Mesendoderm (in vitro differentiated cells): ENCODE measurements at places on chromosomes 12 and 14.
A peak's percentile ranks its signal among the peaks of the same experiment; 100 is the strongest.

DNA sequence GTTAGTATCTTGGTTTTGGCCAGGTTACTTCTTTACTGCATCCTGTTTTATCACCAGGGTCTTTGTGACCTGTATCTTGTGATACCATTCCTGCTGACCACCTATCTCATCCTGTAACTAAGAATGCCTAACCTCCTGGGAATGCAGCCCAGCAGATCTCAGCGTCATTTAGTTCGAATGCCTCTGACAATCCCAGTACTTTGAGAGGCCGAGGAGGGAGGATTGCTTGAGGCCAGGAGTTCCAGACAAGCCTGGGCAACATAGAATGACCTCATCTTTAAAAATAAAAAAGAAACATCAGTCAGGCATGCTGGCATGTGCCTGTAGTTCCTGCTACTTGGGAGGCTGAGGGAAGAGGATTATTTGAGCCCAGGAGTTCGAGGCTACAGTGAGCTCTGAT is 206.5 kb downstream of the SUDS3 start:
- no peak overlapping the region for H3K4me3 ChIP-seq
- no peaks in the 10 kb centered on the region for H3K4me1 ChIP-seq
- H3K36me3 ChIP-seq = no peaks in the 10 kb centered on the region
- no peaks in the 10 kb centered on the region for H3K27me3 ChIP-seq

DNA sequence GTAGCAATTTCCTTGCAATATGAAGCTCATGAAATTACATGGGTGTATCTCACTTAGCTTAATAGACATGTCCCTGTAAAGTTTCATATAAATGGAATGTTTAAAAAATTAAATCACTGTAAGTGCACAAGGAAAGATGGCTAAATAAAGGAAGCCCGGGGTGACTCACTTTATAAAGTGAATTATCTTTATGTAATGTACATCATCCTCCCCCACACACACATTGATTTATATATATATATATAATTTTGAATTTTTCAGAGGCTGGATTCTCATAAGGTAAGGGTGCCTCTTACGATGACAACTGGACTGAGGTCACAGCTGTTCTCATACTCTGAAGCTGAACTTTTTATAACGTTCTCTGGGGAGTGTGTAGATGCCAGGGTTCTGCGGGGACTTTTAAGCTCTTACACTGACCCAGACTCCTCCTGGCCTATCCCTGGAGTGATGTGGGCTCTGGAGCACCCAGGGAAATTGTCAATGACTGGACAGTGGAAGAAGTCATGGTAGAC is 108.7 kb upstream of the HIF1A start:
- H3K4me1 ChIP-seq = peaks cover 2% of the 10 kb centered on the region
- no peak for DNase-seq
- no peak overlapping the region for H3K27ac ChIP-seq
- no peak overlapping the region for H3K4me3 ChIP-seq
- no peaks in the 10 kb centered on the region for H3K36me3 ChIP-seq
- no peaks in the 10 kb centered on the region for H3K27me3 ChIP-seq

GRCh38 chr12:127107744-127108143 is 1159.2 kb upstream of the TMEM132C start:
- no peaks in the 10 kb centered on the region for H3K36me3 ChIP-seq
- DNase-seq = no peak
- no peak overlapping the region for H3K27ac ChIP-seq

- H3K4me3 ChIP-seq = no peak overlapping the region
- H3K27ac ChIP-seq = no peak overlapping the region
- no peaks in the 10 kb centered on the region for H3K27me3 ChIP-seq
- H3K4me1 ChIP-seq = no peaks in the 10 kb centered on the region
- no peak for DNase-seq
Observed at GRCh38 chr12:115010324-115010995, 326.5 kb upstream of the TBX3 start.

DNA sequence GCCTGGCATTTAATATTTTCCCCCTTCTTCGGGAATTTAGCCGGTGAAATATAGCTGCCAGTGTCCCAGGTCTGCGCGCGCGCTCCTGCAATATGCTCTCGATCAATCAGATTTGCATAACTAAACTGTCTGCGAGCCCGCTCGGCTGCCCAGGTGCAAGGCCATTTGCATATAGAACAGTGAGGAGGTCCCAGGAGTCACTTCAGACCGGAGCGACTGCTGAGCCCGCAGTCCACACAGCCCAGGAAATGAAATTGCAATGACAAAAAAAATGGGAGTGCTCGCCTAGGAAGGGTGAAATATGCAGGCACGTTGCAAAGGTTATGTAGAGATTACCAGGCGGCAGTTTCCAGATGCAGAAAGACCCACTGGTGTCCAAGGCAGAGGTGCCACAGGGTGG is 228.5 kb downstream of the VRK1 start:
- H3K27ac ChIP-seq = no peak overlapping the region
- DNase-seq = no peak
- peaks cover 2% of the 10 kb centered on the region for H3K4me1 ChIP-seq
- H3K36me3 ChIP-seq = no peaks in the 10 kb centered on the region
- no peaks in the 10 kb centered on the region for H3K27me3 ChIP-seq

- DNase-seq = no peak
- H3K36me3 ChIP-seq = no peaks in the 10 kb centered on the region
- no peaks in the 10 kb centered on the region for H3K4me1 ChIP-seq
- no peak overlapping the region for H3K27ac ChIP-seq
Observed at GRCh38 chr12:30877105-30877875, 49.3 kb upstream of the TSPAN11 start.

DNA sequence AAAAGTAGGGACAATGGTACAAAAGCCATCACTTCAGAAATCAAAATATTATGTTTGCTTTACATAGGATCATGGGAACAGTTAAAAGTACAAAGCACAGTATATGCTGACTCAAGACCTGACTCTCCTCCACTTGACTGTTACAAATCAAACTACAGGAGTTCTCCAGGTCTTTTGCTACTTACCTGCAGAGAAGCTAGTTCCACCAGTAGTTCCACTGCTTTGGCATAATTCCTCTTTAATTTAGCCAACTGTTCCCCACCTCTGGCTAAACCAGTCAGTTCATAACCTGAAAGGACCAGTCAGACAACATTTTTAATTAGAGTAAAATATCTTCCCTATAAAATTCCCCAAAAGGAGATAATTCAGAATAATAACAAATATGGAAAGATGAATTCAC is 14.0 kb downstream of the ATP6V1D start:
- peaks cover 2% of the 10 kb centered on the region for H3K36me3 ChIP-seq
- no peak for DNase-seq
- no peak overlapping the region for H3K4me3 ChIP-seq
- H3K27ac ChIP-seq = no peak overlapping the region
- H3K4me1 ChIP-seq = no peaks in the 10 kb centered on the region

DNA sequence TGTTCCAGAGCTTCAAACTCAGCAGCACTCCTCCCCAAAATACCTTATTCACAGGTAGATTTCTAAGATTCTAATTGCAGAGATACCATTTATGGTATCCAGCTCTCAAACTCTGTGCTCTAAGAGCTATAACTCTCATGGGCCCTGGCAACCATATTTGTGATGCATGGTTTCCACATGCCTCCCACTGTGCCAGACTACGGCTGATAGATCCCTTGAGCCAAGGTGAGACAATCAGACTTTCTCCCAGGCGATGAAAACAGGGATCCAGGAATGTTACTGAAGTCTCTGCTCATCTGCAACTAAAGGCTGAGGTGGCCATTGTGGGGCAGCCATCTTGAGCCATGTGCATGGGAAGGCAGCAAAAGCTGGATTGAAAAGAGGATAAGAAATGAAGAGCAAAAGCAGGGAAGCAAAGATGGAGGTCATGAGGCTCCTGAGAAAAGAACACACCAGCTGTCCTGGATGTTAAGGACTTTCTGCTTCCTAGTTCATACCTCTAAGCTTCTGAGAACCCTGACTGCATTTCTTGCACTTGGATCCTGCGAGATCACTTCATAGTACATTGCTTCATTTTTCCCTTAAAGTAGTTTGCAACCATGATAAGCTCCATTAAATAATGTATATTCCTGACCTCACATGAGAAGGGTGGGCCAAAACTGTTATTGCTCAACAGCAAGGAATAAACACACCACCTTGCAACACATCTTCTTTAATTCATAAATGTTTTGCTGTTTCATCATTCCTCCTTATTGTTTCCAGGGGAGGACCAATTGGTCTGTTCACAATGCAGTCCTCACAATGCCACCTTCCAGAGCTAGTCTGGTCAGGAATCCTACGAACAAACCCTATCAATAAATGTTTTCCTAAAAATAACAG is 5.4 kb downstream of the EGLN3 start:
- H3K27me3 ChIP-seq = no peaks in the 10 kb centered on the region
- no peak for DNase-seq
- no peak overlapping the region for H3K4me3 ChIP-seq
- no peaks in the 10 kb centered on the region for H3K36me3 ChIP-seq
- H3K27ac ChIP-seq = no peak overlapping the region

GRCh38 chr14:36771028-36771640 is 109.5 kb downstream of the PAX9 start:
- peaks cover 23% of the 10 kb centered on the region for H3K4me1 ChIP-seq
- H3K27me3 ChIP-seq = no peaks in the 10 kb centered on the region
- no peaks in the 10 kb centered on the region for H3K36me3 ChIP-seq
- H3K4me3 ChIP-seq = no peak overlapping the region
- no peak overlapping the region for H3K27ac ChIP-seq

GRCh38 chr14:91228112-91229004 is 16.1 kb downstream of the GPR68 start:
- H3K4me3 ChIP-seq = no peak overlapping the region
- no peaks in the 10 kb centered on the region for H3K27me3 ChIP-seq
- H3K27ac ChIP-seq = no peak overlapping the region
- H3K36me3 ChIP-seq = no peaks in the 10 kb centered on the region

- no peak overlapping the region for H3K27ac ChIP-seq
- no peak for DNase-seq
- no peaks in the 10 kb centered on the region for H3K4me1 ChIP-seq
- H3K27me3 ChIP-seq = no peaks in the 10 kb centered on the region
Observed at GRCh38 chr12:69423037-69423905, 46.9 kb upstream of the FRS2 start.

DNA sequence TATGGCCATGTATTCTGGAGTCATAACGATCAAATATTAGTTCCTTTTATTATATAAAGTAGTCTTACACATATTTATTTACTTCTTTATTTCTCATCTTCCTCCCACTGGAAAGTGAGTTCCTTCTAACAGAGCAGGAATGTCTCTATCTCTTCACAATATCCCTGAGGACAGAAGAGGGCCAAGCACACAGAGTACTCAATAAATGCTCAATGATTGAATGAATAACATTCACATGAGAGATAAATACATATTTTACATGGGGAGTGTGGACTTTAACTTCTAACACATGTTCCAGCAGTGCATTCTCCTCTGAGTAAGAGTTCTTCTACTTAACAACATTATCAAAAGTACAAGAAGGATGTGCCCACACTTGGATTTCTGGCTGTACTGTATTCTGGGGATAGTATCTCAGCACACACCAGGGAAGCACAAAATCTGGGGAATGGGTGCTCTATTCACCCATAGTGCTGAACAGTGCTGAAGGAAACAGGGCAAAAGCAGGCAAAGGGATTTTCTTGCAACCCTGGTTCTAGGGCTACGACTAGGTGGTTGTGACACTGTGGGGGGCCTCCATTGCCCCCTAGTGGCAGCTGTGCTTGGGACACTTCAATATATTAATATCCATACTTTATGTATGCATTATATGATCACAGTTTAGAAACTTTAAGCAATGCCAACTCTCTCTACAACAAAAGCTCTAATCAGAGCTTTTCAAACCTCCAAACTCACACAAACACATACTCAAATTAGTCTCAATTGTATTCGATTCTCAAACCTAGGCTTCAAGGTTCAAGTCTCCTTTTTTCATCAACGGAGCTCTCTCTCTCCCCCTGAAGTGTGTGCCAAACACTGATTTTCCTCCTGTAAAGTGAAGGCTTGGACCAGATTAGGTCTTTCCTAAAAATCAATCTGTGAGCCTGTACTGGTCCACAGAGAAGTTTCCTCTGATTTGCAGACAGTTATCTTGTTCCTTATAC is 115.5 kb downstream of the SLC2A13 start:
- H3K36me3 ChIP-seq = no peaks in the 10 kb centered on the region
- H3K27ac ChIP-seq = no peak overlapping the region
- peak; percentile 45 for DNase-seq
- H3K27me3 ChIP-seq = no peaks in the 10 kb centered on the region

DNA sequence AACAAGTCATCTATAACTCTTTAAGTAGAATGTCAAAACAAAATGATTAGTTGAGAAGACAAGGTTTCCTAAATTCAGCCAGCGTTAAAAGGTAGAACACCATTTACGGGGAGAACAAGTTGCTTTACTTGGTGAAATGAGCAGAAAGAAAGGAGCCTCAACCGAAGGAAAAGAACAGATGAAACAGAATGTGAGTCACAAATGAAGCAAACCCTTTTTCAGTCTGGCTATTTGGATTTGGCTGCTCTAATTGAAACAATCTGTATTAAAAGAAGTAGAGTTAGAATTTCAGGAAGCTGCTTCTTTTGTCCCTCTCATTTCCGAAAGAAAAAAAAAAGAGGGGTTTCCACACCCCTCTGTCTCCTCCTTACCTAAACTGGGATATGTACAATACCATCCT is 34.6 kb downstream of the CEP128 start:
- H3K36me3 ChIP-seq = no peaks in the 10 kb centered on the region
- no peaks in the 10 kb centered on the region for H3K27me3 ChIP-seq
- no peak overlapping the region for H3K4me3 ChIP-seq
- no peaks in the 10 kb centered on the region for H3K4me1 ChIP-seq
- no peak overlapping the region for H3K27ac ChIP-seq
- DNase-seq = no peak

- no peak overlapping the region for H3K4me3 ChIP-seq
- no peak for DNase-seq
- H3K27me3 ChIP-seq = no peaks in the 10 kb centered on the region
- H3K4me1 ChIP-seq = peaks cover 2% of the 10 kb centered on the region
- H3K36me3 ChIP-seq = no peaks in the 10 kb centered on the region
Observed at GRCh38 chr12:3101309-3102024, 24.3 kb downstream of the TSPAN9 start.

GRCh38 chr14:97657609-97658008 is 860.4 kb downstream of the VRK1 start:
- no peak overlapping the region for H3K27ac ChIP-seq
- H3K4me1 ChIP-seq = peaks cover 4% of the 10 kb centered on the region
- H3K27me3 ChIP-seq = no peaks in the 10 kb centered on the region
- H3K4me3 ChIP-seq = no peak overlapping the region
- no peaks in the 10 kb centered on the region for H3K36me3 ChIP-seq

GRCh38 chr14:30417121-30417520 is 141.8 kb upstream of the G2E3 start:
- no peak for DNase-seq
- H3K27me3 ChIP-seq = no peaks in the 10 kb centered on the region
- H3K4me3 ChIP-seq = no peak overlapping the region
- no peaks in the 10 kb centered on the region for H3K36me3 ChIP-seq
- no peak overlapping the region for H3K27ac ChIP-seq
- no peaks in the 10 kb centered on the region for H3K4me1 ChIP-seq

GRCh38 chr12:128408669-128409068 is 141.7 kb downstream of the TMEM132C start:
- no peak overlapping the region for H3K27ac ChIP-seq
- H3K36me3 ChIP-seq = no peaks in the 10 kb centered on the region
- H3K4me1 ChIP-seq = no peaks in the 10 kb centered on the region
- no peak overlapping the region for H3K4me3 ChIP-seq

DNA sequence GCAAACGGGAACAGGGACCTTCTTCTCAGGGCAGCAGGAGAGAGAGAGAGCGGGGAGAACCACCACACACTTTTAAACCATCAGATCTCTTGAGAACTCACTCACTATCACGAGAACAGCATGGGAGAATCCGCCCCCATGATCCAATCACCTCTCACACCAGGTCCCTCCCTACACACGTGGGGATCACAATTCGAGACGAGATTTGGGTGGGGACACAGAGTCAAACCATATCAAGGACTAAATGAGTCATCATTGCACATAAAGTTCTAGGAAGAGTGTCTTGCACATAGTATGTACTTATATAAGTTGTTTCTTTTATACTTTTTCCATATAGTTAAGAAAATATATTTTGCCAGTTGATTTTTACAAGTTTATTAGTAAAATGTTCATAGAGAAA is 17.6 kb upstream of the NTN4 start:
- DNase-seq = no peak
